IPS DF 6.9 (cell line): ENCODE measurements at places on chromosomes 11 and 22.

DNA sequence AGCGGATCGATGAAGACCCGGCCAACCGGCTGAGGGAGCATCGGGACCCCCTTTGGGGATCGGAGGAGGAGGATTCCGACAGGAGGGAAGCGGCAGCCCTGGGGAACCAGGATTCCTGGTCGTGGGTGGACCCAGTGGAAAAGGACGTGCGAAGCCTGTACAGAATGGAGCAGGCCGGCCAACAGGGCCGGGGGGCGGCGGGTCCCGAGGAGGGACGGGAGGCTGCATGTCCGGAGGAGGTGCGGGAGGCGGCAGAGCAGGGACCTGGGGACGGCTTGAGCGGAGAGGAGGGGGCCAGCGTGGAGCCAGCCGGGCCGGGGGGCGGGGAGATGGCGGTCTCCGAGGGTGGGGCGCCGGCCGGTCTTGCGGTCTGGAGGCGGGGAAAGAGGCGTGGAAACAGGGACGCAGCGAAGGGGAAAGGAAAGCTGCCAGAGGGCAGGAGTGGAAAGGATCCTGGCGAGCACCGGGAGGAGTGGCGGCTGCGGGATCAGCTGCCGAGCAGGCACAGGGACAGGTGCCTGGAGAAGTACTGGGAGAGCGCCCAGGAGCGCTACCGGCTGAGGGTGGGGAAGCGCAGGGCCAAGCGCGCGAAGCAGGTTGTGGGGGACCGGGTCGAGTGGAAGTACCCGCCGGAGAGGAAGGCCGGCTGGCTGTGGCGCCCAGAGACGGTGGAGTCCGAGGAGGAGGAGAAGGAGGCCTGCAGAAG lies at the start of gene ANO5:
Gene ANO5, plus strand, starts transcription at position 444 of the 706 bp plus-strand sequence. CDS start 408 bp downstream, outside the sequence.
- H3K27ac ChIP-seq, result no peak within 1 kb of the TSS
- peak; percentile 41 for DNase-seq
- 0 out of 2 replicates have a peak, but pooled peaks cover under 1% of the 10 kb centered on the region for H3K4me1 ChIP-seq
- H3K4me3 ChIP-seq, result peak within 1 kb of the TSS; percentile 72

DNA sequence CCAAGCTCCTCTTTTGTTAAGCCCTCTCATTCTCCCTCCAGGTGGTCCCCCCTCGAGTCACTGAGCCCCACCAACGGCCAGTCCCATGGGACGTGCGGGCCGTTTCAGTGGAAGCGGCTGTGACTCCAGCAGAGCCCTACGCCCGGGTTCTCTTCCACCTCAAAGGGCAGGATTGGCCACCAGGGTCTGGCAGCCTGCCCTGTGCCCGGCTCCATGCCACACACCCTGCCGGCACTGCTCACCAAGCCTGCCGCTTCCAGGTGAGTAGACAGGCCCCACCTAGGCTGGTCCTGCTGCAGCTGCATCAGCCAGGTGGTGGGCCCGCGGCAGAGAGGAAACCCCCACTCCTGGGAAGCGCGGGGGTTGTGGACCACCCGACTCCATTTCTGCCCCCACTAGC lies 3.3 kb downstream of the TMEM132A start:
- H3K27me3 ChIP-seq, result no peaks in the 10 kb centered on the region
- no peak overlapping the region for H3K27ac ChIP-seq
- H3K4me3 ChIP-seq, result no peak overlapping the region
- H3K36me3 ChIP-seq, result peaks cover 27% of the 10 kb centered on the region
- no peak for DNase-seq

GRCh38 chr11:45906096-45906682 lies 882 bp downstream of the FREY1 start:
- no peak overlapping the region for H3K4me3 ChIP-seq
- H3K27ac ChIP-seq, result no peak overlapping the region

DNA sequence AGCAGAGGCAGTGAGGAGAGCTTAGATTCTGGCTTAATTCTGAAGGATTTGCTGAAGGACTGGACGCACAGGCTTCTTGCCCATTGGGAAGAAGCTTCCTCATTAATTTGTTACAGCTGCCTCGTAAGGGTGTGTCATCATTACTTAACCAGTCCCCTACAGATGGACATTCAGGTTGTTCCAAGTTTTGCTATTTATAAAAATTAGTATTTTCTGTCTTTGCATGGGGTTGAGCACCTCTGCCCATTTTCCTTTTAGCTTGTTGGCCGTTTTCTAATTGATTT lies 38.1 kb downstream of the CAPN1 start:
- H3K36me3 ChIP-seq, result no peaks in the 10 kb centered on the region
- peaks cover under 1% of the 10 kb centered on the region; the same call in 1 of the 2 replicates for H3K4me1 ChIP-seq
- H3K27me3 ChIP-seq, result no peaks in the 10 kb centered on the region
- no peak for DNase-seq
- no peak overlapping the region for H3K27ac ChIP-seq
- H3K4me3 ChIP-seq, result no peak overlapping the region

DNA sequence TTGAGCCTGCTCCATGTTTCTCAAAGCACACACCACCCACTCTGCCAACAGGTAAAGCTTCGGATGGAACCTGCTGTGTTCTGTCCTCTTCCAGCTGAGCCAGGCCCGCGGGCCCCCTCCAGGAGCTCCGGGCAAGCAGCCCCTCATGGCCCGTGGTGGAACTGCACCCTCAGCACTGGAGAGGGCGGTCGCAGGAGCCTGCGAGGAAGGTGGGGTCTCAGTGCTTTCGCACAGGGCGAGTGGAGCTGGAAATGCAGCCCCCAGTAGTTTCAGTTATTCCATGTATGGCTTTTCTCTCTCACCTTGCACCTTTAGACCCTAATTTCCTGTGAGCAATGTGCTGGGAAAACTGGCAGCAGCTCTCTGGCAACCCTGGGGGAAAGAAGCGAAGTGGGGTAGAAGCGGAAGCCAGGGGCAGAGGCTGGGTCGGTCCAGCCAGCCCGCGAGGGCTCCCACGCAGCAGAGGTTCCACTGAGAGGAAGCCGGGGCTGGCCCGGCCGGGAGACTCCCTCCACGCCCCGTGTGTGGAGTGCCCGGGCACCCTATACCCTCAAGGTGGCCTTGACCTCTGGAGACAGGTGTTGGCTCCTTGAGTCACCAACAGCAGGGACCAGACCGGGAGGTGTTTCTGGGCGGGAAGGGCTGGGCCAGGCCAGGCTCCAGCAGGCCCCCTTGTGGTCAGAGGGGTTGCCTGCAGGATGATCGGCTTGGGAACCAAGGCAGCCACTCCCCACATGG lies 119.9 kb upstream of the TMEM45B start:
- DNase-seq, result peak; percentile 47
- H3K27ac ChIP-seq, result no peak overlapping the region
- no peaks in the 10 kb centered on the region for H3K4me1 ChIP-seq
- H3K4me3 ChIP-seq, result no peak overlapping the region; the same call in 1 of the 2 replicates
- no peaks in the 10 kb centered on the region for H3K27me3 ChIP-seq
- H3K36me3 ChIP-seq, result no peaks in the 10 kb centered on the region

DNA sequence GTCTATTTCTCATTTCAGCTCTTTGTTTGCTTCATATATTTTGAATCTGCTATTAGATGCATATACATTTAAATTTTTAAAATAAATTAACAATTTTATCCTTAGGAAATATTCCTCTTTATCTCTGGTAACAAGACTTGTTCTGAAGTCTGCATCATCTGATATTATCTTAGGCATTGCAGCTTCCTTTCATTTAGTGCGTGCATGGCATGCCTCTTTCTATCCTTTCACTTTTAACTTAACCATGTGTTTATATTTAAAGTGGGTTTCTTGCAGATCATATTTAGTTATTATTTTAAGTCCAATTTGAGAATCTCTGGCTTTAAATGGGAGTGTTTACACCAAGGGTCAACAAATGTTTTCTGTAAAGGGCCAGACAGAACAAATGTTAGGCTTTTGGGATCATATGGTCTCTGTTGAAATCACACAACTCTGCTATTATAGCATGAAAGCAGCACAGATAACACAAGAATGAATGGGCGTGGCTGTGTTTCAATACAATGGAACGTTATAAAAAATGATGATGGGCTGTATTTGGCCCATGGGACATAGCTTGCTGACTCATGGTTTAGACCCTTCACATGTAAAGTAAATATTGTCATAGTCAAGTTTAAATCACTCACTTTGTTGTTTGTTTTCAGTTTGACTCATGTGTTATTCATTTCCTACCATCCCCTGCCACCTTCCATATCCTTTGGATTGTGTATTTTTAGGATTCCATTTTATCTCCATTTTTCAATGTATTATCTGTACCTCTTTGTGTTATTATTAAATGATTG lies 83.9 kb upstream of the SNX19 start:
- H3K4me3 ChIP-seq, result no peak overlapping the region
- no peak for DNase-seq
- H3K4me1 ChIP-seq, result no peaks in the 10 kb centered on the region
- H3K27ac ChIP-seq, result no peak overlapping the region

GRCh38 chr11:121365304-121365703 lies 72.7 kb downstream of the SC5D start:
- no peak for DNase-seq
- H3K27me3 ChIP-seq, result no peaks in the 10 kb centered on the region
- H3K4me1 ChIP-seq, result no peaks in the 10 kb centered on the region

- H3K4me3 ChIP-seq, result no peak overlapping the region
- no peaks in the 10 kb centered on the region for H3K4me1 ChIP-seq
- no peak for DNase-seq
- H3K36me3 ChIP-seq, result peaks cover 3% of the 10 kb centered on the region; the same call in 1 of the 2 replicates
Observed at GRCh38 chr11:134356656-134357544, 25.1 kb downstream of the GLB1L2 start.
